ENCODE measurements at places on chromosomes 1 and 21. TPM values are rescaled to one million over a fixed set of nuclear protein-coding genes. Genes with fewer than 3 reads are reported as not detected.

The SPATA46 gene
- total RNA-seq, result not detected

The RNU1-4 gene
- total RNA-seq, result under 0.01 TPM

The ATP6V1G3 gene
- not detected for total RNA-seq

The PLA2G2D gene
- total RNA-seq, result not detected

The CD34 gene
- 0.39 TPM for total RNA-seq

The CACHD1 gene
- 4.4 TPM for total RNA-seq

The GNAT2 gene
- total RNA-seq, result not detected

The VHLL gene
- 0.39 TPM for total RNA-seq

The TRIM63 gene
- not detected for total RNA-seq

The FLG2 gene
- total RNA-seq, result not detected

The KCNJ9 gene
- total RNA-seq, result under 0.01 TPM

The KIAA0040 gene
- total RNA-seq, result under 0.01 TPM

The GBP4 gene
- 0.37 TPM for total RNA-seq

The CD164L2 gene
- not detected for total RNA-seq

The KIRREL1 gene
- 107 TPM for total RNA-seq

The DNMT3L gene
- not detected for total RNA-seq

The FAM43B gene
- total RNA-seq, result under 0.01 TPM

The JUN gene
- total RNA-seq, result 89.9 TPM

The CTSE gene
- total RNA-seq, result not detected

The RSPH1 gene
- total RNA-seq, result not detected

The MPZL1 gene
- total RNA-seq, result 88.4 TPM

The PGLYRP3 gene
- total RNA-seq, result not detected

The ACP6 gene
- 2.5 TPM for total RNA-seq

The CCNL2 gene
- total RNA-seq, result 120 TPM

The ZMPSTE24 gene
- total RNA-seq, result 56.5 TPM

The LENEP gene
- total RNA-seq, result not detected

The CD53 gene
- total RNA-seq, result not detected

The SMIM12 gene
- total RNA-seq, result 24.6 TPM

The CDC42BPA gene
- 39.3 TPM for total RNA-seq

The MED8 gene
- 47.8 TPM for total RNA-seq

The TMEM52 gene
- 0.59 TPM for total RNA-seq

The KCNK2 gene
- total RNA-seq, result 8.6 TPM

The KCNQ4 gene
- not detected for total RNA-seq

The C1orf87 gene
- not detected for total RNA-seq

The FCRL4 gene
- total RNA-seq, result not detected

The RXFP4 gene
- total RNA-seq, result not detected

The TMCO4 gene
- total RNA-seq, result 8.6 TPM

The RSRP1 gene
- 83.5 TPM for total RNA-seq

The WDR64 gene
- total RNA-seq, result not detected
